ENCODE measurements at places on chromosomes 3 and 15.

- DNase-seq: no peak
These were observed 234.2 kb downstream of the GRM7 start for GRCh38 chr3:7095116-7095515.

DNA sequence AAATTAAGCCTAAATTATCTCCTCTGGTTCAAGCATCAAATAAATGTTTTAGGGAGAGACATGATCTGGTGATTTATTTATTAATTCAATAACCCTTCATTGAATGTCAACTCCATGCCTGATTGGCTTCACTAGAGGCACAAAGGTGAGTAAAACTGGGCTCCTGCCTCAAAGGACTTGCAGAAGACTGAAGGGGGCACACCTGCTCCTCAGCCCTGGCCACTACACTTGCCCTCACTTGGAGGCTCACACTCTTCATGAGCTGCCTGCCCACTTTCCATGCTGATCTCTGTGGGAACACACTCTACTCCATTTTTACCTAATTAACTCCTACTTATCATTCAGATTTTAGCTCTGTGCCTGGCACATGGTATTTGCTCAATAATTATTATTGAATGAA is 84.4 kb upstream of the KCNMB2 start:
- DNase-seq: no peak

DNA sequence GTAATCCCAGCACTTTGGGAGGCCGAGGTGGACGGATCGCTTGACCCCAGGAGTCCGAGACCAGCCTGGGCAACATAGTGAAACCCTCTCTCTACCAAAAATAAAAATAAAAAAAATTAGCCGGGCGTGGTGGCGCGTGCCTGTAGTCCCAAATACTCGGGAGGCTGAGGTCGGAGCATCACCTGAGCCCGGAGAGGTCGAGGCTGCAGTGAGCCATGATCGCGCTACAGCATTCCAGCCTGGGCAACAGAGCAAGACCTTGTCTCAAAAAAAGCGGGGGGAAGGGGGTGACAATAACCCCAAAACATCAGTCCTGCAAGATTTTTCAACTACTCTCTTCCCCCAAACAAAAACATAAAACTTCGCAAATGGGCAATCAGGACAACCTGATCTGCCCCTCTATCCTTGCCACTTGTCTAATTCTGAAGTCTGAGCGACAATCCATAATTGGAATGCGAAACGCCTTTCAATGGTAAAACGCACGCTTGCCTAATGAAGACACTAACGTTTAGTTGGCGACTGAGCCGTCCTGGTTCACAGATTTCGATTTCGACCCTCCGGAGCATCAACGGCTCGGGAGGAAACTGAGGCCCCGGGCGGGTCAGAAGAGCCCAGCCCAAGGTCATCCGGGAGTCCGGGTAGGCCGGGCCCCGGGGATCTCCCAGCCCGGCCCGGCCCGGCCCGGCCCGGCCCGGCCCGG is 868 bp downstream of the BTBD1 start:
- DNase-seq: no peak

DNA sequence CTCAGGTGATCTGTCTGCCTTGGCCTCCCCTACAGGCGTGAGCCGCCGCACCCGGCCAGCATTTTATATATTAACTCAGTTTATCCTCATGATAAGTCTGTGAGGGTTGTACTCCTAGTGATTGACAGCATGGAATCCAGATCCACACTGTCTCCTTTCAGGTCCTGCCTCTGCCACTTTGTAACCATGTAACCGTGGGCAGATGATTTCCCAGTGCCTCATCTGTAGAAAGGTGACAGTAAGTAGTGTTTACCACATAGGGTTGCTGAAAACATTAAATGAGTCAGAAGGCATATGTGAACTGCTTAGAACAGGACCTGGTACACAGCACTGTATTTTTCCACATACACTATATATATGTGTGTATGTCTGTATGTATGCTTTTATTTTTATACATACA is 2.4 kb downstream of the FYTTD1 start:
- no peak for DNase-seq

- no peak for DNase-seq
These were observed 223.8 kb downstream of the NTRK3 start for GRCh38 chr15:88032787-88033186.

- no peak for DNase-seq
These were observed 154.3 kb downstream of the GOLIM4 start for GRCh38 chr3:167941234-167941995.

GRCh38 chr3:135272026-135272669 is 477.1 kb downstream of the EPHB1 start:
- no peak for DNase-seq

GRCh38 chr3:30951826-30952225 is 57.4 kb upstream of the GADL1 start:
- DNase-seq: no peak

DNA sequence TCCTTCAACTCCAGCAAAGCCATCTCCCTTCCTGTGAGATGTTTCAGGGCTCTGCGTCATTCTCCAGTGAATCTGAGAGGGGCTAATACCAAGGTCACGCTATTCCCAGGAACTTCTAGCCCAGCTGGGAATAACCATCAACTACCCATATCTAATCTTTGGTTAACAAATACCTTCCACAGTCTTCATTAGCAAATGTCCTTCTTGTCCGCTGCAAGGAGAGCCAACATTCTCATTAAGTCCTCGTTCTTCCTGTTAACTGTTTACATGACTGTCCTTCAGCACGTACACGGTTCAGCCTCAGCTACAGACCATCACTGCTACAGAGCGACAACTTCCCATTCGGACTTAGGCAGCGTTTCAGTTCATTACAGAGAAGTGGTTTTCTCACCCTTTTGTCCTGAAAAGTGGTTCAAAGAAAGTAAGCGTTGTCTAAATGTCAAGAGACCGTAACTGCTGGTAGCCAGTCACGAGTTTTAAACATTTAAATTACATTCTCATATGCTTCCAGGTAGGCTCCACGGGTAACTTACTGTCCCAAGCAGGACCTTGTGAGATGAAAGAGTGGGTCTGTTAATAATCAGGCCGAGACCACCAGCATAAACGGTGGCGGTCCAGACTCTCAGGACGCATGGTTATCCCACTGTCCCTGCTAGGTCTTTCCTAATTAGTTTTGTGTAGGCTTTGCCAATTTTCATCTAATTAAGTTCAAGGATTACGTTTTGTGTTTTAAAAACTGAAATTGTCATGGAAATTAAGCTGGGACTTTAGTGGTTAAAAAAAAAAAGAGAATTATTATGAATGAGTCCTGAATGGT is 63.8 kb downstream of the CHSY1 start:
- DNase-seq: no peak

GRCh38 chr3:188348435-188349244 is 194.7 kb downstream of the LPP start:
- DNase-seq: no peak

DNA sequence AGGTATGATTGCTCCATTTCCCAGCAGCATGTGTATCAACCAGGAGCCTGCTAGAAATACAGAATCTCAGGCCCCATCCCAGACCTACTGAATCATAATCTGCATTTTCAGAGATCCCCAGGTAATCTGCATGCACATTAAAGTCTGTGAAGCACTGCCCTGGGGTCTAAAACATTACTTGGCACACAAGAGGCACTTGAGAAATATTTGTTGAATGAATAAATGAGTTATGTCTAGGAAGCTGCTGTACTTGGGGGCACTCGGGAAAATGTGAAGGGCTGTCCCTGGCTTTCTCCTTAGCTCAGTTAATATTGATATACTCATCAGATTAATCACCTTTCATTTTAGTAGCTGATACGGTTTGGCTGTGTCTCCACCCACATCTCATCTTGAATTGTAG is 184.4 kb downstream of the RORA start:
- DNase-seq: no peak

Measured in GM12891 (cell line).